ENCODE measurements at places on chromosomes 1 and 21.

GRCh38 chr1:186595969-186596368 is 84.3 kb downstream of the PTGS2 start:
- DNase-seq: no peak

- DNase-seq: no peak
Measured at GRCh38 chr1:86515597-86515996, 31.3 kb upstream of the CLCA4 start.

GRCh38 chr1:5423109-5423508 is 569.1 kb downstream of the NPHP4 start:
- no peak for DNase-seq

- DNase-seq: no peak
Measured at GRCh38 chr1:59499943-59500569, 203.2 kb downstream of the FGGY start.

DNA sequence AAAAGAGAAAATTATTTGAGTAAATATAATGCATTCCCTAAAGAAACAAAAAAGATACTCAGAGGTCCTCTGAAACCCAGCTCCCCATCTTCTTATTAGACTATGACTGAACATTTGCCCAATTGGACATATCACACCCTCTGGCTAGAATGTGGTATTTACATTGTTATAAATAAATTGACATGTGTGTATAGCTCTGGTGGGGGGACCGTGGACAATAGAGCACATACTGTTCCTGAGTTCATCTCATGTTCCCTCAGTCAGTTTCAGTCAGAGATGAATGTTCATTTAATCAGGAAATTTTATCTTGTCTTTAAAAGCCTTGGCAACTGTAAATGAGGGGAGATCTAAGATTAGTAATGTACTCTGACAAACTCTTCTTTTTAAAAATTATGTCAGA is 459.3 kb upstream of the ADAMTS5 start:
- DNase-seq: no peak

DNA sequence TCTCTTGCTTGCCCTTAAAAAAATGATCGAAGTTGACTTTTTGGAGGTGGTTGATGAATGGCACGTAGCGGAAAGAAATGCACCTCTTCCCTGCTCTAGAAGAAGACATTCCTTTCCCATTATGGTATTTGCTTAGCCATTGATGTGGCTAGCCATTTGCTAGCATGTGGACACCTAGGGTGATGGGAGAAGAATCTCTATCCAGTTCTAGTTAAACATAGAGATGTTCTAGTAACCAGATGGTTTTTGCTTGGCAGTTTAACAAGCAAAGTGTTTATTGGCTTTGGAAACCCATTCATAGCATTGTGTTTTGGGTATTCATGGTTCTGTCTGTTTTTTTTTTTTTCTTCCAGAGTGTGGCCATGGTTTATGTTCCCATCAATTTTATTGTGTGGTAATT is 78.9 kb downstream of the KCNJ6 start:
- no peak for DNase-seq
